ENCODE measurements at places on chromosomes 7 and 10.

- no peak for DNase-seq
Observed at GRCh38 chr10:12025591-12025990, 17.0 kb downstream of the UPF2 start.

GRCh38 chr7:2517678-2518507 is 1.7 kb upstream of the LFNG start:
- no peak for DNase-seq

DNA sequence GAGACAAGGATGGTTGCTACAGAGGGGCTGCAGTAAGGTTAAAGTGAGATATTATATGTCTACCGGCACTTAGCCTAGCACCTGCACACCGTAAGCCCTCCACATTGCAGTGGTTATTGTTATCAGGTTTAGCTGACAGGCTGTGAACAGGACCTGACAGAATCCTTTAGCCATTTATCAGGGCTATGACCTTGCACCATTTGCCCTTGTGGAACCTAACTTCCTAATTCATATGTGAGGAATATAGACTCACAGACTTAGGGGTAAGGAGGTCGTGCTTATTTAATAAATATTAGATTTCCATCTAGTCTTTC is 10.1 kb downstream of the NCOA4 start:
- no peak for DNase-seq

DNA sequence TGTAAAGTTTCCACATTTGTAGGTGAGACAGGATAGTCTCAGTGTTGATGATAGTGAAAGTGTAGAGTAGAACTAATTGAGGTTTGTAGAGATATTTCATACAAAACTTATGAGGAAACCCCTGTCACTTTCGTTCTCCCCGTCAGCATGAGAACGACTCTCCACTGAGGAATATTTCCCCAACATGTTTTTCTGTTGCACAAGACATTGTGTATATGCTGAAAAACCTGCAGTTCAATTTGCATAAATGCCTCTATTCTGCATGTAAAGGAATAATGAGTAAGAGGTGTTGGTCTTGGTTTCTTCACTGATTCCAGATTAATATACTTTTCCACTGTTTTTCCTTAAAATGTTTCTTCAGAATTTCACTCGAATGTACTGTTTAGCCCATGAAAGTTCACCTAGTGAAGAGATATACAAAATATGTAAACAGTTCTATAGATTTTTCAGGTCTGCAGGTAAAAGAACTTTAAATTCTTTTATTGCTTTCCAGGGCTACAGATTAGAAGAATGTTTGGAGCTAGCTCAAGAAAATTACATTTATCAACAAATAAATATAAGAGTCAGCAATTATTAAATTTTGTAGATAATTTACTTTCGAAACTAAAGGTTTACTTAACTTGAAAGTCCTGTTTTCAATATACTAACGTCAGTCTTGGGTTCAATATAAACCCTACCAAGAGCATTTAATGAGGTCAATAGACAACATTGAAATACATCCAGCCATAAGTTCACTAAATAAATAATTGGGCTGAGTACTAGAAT is 37.2 kb downstream of the HEPACAM2 start:
- DNase-seq = no peak

DNA sequence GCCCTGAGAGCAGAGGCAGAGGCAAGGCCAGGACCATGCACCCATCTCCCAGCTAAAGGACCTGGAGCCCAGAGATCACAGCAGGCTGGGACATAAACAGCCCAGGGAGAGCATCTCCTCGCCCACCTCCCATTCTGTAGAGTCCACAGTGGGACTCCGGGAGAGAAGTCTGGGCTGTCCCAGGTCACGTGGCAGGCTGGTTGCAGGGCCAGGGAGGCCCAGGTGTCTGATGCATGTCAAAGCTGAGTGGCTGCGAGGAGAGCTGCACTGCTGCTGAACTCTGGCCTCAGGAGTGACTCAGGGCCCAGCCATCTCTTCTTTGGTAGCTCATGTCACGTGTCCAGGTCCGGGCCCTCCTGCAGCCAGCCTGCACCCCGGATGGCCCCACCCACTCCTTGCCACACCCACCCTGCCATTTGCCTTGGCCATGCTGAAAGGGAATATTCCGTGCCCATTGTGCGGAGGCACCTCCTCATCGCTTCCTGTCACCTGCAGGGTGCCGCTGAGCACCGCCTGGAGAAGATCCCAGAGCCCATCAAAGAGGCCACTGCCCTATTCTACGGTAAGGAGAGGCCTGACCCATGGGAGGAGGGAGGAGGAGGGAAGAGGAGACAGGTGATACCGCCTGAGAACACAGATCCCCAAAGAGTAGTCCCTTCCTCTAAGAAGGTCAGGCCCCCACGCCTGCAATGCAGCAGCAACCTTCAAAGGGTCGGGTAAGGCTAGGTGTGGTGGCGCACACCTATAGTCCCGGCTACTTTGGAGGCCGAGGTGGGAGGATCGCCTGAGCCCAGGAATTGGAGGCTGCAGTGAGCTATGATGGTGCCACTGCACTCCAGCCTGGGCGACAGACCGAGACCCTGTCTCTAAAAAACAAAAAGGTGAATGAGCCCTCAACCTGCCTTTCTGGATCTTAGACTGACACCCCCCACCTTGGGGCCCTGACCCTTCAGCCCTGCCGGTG is 12.6 kb upstream of the SH2B2 start:
- no peak for DNase-seq

GRCh38 chr10:73456187-73456890 is 23.0 kb upstream of the MSS51 start:
- DNase-seq = no peak

- no peak for DNase-seq
Observed at GRCh38 chr7:47965456-47965855, 14.0 kb downstream of the HUS1 start.

DNA sequence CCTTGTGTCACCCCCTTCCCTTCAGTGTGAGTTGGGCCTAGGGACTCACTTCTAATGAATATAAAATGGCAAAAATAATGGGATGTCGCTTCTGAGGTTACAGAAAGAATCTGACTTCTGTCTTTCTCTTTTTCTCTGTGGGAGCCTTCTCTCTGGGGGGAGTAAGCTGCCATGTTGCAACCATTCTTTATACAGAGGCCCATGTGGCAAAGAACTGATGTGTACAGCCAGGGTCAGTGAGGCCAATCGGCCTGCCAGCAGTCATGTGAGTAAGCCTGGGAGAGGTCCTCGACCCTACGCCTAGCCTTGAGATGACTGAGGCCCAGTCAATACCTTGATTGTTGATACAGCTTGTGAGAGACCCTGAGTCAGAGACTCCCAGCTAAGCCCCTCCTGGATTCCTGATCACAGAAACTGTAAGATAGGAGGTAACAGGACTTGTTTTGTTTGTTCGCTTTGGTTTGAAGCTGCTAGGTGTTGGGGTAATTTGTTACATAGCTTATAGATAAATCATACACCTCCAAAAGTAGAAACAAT is 1.7 kb downstream of the TCAF1 start:
- no peak for DNase-seq

- DNase-seq = no peak
Observed at GRCh38 chr10:55750458-55750857, 610.6 kb downstream of the ZWINT start.

DNA sequence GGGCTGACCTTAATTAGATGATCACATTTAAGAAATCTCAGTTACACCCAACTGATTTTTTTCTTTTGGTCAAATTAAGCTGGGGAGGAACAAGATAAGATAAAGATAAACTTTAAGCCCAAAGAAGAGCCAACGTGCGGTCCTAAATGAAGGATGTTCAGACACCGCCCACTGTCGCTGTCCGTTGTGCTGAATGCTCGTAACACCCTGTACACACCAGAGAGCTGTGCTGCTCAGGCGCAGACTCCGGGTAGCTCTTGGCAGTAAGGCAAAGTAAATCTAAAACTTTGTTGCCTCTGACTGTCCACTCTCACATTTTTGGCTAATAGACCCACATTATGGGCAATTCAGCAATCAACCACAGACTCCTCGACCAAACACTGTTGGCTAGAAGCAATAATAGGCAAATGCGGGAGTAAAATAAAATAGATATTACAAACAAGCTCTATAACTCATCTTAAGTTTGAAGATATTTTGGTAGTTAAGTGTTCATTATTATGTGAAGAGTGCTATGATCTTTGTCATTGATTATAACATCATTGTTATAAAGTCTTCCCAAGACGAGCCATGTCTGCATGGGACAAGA is 57.1 kb downstream of the PLPP4 start:
- DNase-seq = peak; percentile 56

DNA sequence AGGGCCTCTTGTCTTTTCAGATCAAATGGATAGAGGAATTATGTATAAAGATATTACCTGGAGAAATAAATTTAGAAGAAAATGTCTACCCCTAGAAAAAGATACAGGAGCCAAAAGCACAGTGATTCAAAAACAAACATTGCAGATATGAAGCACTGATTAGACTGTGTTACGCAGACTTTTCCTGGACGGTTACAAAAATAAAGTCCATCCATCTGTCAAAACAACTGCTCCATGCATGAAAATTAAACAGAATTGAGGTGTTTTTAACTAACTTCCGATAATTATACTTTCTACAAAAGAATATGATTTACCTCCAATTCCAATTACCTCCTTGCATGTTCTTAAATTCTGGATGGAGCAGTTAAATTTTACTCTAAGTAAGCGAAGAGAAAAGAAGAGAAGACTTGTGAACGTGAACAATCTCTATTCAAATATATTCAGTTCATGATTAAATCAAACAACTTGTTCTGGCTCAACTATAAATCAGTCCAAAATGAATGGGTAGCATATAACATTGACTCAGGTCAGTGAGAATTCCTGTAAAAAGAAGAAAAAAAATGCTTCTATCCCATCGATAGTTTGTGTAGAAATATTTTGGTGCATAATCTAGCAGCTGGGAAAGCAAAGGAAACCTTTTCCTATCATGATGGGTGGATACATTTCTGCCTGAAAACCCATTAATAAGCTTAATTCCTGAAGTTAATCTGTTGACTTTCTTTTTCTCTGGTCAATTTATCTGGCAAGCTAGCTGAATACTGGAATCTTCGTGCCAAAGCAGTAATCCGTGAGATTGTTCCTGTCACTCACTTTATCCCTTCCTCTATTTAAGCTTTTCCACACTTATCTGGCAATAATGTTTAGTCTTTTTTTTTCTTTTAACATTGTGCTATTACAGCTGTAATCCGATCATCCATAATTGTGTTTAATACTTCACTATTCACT is 80.4 kb downstream of the SEMA3A start:
- DNase-seq = no peak

DNA sequence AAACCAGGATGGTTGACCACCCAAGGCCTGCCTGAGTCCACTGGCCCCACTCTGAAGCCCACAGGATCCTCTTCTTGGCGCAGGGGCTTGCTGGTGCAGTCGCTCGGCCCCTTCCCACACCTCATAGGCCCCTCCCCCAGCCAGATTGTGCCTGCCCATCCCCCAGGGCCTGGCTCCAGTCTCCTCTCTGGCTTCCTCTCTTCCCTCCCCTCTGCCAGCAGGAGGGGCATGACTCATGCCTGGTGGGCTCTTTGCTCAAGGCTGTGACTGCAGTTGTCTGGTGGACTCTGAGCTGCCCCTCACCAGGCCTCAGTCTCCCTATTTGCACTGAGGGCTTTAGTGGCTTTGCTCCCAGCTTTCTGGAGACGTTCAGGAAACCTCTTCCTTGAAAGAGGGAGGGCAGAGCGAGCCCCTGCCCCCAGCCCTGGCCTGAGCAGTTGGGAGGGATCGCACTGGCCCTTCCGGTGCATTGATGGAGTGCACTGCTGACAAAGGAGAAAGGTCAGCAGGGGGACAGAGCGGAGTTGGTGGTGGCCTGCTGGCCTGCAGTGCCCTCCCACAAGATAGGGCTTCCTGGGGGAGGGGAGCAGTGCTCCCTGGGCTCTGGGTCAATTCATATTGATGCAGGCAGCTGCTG is 60.7 kb downstream of the ZMIZ1 start:
- no peak for DNase-seq

GRCh38 chr10:7956508-7956907 is 98.0 kb upstream of the GATA3 start:
- peak; percentile 80 for DNase-seq

- peak; percentile 68 for DNase-seq
Observed at GRCh38 chr10:87850742-87851205, 12.6 kb downstream of the KLLN start.

GRCh38 chr10:117294039-117294645 is 53.2 kb downstream of the SLC18A2 start:
- DNase-seq = peak; percentile 1

GRCh38 chr7:103714376-103714927 is 268.4 kb upstream of the SLC26A5 start:
- DNase-seq = no peak

DNA sequence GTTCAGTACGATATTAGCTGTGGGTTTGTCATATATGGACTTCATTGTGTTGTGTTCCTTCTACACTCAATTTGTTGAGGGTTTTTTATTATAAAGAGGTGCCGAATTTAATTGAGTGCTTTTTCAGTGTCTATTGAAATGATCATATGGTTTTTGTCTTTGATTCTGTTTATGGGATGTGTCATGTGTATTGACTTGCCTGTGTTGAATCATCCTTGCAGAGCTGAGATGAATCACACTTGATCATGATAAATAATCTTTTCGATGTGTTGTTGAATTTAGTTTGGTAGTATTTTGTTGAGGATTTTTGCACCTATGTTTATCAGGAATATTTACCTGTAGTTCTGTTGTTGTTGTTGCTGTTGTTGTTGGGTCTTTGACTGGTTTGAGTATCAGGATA is 39.8 kb downstream of the ATOH7 start:
- no peak for DNase-seq

DNA sequence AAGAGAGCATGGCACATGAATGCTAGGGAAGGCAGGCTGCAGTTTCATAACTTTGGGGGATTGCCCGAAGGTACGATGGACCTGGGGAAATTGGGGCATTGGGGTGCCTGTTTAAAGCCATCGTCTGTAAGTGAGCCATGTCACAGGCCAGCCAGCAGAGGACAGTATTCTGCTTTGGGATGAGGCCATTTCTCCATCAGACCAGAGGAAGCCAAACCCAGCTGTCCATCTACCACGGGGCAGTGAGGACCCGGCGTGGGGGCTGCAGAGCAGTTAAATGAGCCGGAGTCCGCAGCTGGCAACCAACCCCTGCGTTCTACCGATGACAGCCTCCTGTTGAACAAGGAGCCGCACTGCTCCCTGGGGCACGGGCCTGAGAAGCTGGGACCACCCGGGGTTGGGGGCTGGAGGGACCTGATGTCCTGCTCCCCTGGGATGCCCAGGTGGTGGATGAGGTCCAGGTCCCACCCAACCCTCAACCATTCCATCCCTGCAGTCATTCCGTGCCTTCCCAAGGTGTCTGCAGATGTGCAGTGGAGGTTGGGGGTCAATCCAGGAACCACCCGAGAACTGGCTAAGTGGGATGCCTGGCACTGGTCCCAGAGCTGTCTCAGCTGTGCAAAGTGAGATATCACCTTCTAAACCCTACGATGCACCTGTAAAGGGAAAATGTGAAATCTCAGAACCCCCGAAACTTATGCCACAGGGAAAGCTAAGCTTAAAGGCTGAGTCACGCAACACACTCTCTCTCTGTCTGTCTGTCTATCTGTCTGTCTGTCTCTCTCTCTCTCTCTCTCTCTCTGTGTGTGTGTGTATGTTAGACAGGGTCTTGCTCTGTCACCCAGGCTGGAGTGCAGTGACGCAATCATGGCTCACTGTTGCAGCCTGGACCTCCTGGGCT is 12.1 kb upstream of the RHBDD2 start:
- DNase-seq = peak; percentile 78

GRCh38 chr10:125783957-125784356 is 8.3 kb upstream of the MMP21 start:
- peak; percentile 71 for DNase-seq

GRCh38 chr7:108331971-108332370 is 124.3 kb downstream of the NRCAM start:
- DNase-seq = no peak

GRCh38 chr7:135716677-135717238 is 11.2 kb downstream of the SLC13A4 start:
- no peak for DNase-seq

Data from MV-4-11 (cell line).